ENCODE measurements at places on chromosomes 2 and 18.

GRCh38 chr2:108923019-108923700, 65.9 kb downstream of the EDAR start:
- no peak for DNase-seq

GRCh38 chr2:161947406-161947805, 126.6 kb downstream of the DPP4 start:
- DNase-seq = no peak

DNA sequence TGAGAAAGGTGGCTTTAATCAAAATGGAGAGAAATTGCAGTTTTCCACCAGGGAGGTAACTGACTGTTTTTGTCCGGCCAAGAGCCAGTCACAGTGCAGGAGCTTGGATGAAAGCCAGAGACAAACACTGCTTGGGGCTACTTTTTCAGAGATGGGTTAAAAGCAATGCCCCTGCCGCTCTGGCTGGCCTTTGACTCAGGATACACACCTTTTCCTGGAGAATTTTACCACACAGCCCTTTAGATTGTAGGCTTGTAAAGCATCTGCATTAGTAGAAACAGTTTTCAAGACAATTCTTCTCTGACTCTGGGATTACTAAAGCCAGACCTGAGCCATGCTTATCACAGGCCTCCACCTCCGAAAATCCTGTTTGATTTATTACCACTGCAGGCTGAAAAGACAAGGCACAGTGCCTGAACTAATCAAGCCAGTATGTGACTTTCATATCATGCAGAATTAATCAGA, 79.7 kb downstream of the CCBE1 start:
- DNase-seq = no peak

GRCh38 chr2:155062922-155063258, 364.4 kb downstream of the KCNJ3 start:
- DNase-seq = no peak

DNA sequence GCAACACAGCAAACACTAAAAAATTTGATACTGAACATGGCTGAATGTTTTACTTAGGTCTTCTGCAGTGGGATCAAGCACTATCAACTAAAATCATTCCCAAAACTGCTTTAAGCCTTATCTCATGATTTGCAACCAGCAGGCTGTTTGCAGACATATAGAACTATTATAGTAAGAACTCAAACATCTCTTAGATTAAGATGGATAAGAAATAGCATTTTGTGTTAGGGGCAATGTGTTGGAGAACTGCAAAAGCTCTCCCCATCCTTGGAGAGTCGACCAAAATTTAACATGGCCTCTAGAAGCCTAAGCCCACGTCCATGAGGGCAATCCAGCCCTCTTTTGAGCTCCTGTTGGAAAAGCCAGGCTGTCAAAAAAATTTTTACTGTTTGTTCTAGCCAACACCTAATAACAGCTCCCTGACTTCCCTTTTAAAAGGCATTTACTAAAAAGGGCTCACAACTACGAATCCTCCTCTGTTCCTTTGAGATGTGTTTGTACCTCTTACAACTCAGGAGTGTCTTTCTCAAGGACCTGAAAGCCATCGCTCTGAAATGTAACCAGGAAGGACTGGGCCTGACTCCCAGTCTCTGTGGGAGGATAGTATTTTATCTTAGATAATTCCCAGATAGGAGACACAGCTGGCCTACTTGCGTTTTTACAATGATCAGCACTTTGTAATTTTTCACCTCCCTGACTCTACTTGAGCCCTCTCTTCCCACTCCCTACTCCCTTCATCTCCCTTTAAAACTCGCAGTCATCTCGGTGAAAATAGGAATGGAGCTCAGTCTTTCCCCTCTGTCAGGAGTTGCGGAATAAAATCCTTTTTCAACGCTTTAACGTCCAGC, 1.4 kb downstream of the KRCC1 start:
- DNase-seq = no peak

DNA sequence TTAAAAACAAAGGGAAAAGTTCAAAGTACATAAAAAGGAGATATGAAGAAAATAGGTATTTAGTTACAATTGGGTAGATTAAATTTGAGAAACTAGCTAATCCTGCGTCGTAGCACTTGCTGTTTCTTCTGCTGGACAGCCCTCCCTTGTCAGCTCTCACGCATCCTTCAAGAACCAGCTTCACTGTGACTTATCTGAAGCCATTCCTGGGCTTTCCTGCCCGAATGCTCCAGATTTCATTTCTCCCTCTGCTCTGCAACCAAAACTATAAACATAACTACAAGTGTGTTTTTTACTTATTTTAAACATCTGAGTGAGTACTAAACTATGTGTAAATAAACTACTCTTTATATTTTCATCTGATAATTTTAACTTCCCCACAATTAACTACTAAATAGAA, 149.2 kb downstream of the MTCL1 start:
- no peak for DNase-seq

- DNase-seq = no peak
These were observed 4.0 kb upstream of the RTN4 start for GRCh38 chr2:55054106-55054875.

GRCh38 chr18:990197-990596, 85.5 kb downstream of the ADCYAP1 start:
- DNase-seq = no peak

GRCh38 chr18:6837904-6838303, 108.4 kb downstream of the ARHGAP28 start:
- DNase-seq = no peak

- no peak for DNase-seq
These were observed 189.2 kb upstream of the DSEL start for GRCh38 chr18:67705748-67706147.

DNA sequence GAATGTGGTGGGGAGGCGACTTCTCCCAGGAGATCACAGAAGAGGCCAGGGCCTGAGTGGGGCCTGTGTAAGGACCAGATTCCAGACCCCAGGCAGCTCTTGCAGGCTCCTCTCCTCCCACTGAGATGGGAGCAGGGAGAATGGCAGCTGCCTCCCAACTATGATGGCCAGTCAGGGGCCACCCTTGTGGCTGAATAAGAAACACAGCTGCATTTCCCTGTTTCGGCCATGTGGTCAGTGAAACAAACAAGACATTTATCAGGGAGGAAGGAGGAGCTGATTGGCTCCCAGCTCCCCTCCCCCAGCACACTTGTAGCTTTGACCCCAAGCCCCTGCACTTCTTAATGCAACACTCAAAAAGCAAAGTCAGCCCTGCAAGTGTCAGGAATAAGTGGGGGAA, 143.5 kb downstream of the CELF4 start:
- no peak for DNase-seq

GRCh38 chr2:209138079-209138478, 285.8 kb upstream of the MAP2 start:
- DNase-seq = no peak

- DNase-seq = no peak
These were observed 84.4 kb downstream of the TMEM131 start for GRCh38 chr2:97911206-97911921.

DNA sequence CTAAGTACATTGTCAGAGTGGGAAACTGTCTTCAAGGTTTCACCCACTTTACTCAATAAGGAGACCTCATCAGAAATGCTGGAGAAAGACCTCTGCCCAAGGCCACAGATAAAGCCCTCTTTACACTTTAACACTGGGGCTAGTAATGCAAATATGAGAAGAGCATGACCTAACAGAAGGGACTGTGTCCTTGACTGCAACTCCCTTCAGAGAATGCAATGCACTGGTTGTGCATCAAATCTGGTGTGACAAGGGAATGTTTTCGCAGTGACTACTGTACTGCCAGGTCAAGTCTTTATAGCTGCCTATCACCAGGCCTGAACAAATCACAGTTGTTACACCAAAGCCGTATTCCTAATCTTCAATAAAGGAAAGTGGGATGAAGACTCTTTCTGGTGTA, 28.6 kb downstream of the CDH19 start:
- DNase-seq = no peak

GRCh38 chr2:180374502-180375281, 367.6 kb upstream of the CWC22 start:
- no peak for DNase-seq

DNA sequence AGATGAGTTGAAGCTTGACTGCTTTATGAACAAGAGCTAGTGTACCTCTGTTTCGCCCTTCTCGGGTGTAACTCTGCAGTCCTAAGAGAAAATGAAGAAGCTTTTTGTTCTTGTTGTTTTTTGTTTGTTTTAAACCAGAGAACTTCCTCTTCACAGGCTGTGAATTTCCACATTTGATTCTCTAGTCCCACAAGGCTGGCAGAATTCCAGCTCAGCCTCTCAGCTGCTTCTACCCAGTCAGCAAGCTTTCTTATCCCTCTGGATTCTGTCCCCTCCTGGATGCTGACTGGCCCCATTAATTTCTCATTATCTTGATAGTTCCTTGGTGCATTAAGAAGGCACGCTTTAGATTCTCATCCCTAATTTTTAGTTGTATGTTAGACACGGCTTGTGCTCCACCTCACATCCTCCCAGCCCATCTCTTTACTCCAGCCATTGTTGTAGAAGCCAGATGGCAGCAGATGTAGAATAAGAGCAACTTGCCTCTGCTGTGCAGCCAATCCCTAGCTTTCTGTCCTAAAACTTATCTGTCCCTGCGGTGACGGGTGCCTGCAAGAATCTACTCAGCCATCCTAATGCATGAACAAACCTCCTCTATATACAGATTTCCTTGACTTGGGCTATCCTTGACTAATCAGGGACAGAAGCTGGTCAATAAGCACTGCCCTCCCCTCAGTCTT, 12.3 kb upstream of the RESP18 start:
- no peak for DNase-seq

- no peak for DNase-seq
These were observed 92.5 kb downstream of the FHOD3 start for GRCh38 chr18:36389811-36390581.

DNA sequence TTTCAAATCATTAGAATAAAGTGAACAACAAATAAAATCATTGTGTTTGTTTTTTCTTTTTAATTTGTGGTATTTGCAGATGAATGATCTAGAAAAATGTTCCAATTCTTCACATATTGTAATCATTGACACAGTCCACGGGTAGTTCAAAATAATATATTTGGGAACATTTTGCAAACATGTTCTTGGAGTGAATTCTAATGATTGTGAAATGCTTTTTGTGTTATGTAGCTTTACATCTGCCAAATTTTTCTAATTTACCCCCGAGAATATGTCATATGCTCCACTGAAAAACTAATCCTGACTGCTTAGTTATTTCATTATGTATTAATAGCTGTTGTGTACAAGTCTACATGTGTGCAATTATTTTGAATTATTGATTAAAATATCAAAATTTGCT, 1468.4 kb upstream of the NXPH2 start:
- DNase-seq = no peak

DNA sequence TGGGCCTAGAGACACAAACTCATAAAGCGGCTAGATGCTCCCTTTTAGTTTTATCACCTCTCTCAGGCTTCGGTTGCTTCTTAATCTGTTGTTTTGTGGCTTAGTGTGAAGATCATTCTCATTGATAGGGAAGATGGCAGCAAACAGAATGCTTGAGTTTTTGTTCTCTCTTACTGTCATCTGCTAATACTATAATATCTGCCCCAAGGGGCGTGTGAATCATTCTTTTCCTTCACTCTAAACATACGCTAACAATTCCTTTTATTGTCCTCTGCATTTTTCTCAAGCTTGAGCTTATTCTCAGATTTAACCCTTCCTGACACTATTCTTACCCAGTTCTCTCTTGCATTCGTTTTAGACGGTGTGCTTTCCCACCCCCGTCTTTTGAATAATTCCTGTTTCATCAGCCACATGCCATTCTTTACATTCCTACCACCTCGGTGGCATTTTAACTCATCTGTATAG, 323.9 kb upstream of the NRP2 start:
- no peak for DNase-seq

GRCh38 chr18:36294031-36294430, 3.5 kb upstream of the FHOD3 start:
- no peak for DNase-seq

DNA sequence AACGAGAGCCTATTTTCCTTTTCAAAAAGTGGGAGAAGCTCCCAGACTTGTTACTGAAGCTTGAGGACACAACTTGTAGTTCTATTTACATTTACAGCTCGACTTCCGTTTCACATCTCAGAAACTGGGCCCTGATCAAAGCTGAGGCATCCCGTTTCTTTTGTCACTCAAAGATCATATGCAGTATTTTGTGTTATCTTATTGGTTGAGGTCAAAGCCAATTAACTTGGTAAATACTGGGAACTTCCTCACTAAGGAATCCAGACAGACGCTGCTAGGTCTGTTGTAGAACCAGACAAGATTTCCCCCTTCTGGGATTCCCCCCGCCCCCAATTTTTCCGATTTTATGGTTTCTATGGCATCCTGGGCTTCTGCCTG, 50.3 kb downstream of the TSN start:
- DNase-seq = no peak

GRCh38 chr2:152425765-152426727, 91.1 kb downstream of the FMNL2 start:
- no peak for DNase-seq

DNA sequence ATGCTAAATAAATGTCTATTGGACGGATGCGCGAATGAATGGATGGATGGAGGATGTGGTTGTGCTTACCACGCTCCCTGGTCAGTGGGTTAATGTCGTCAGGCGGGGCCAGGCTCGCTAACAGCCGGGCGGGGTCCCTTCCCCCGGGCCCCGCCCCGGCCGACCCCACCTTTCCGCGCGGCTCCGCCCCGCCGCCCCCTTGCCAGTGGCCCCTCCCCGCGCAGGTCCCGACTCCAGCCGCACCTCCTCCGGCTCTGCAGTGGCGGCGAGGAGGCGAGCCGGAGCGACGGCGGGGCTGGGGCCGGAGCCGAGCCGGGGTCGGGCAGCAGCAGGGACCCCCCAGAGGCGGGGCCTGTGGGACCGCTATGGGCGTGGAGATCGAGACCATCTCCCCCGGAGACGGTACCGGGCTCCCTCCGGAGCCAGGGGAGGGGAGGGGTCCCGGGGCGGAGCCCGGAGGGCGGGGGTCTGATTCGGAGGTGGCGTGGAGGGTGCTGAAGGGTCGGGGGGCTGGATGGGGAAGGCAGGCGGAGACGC, at the start of gene FKBP1B:
FKBP1B (plus strand) TSS at position 257 of the 537 bp plus-strand sequence; CDS start at position 366, 109 bp downstream.
- DNase-seq = peak; percentile 26

All from activated CD4-positive, alpha-beta T cell treated with anti-CD3 and anti-CD28 coated beads, Interleukin-2, amount 50 U/mL, for 4 hours (primary cell).